Activated CD4-positive, CD25-positive, alpha-beta regulatory T cell (primary cell): ENCODE measurements at places on chromosomes 16 and 17.
A peak's percentile ranks its signal among the peaks of the same experiment; 100 is the strongest.

GRCh38 chr17:48528153-48528935, 2.5 kb downstream of the HOXB1 start:
- DNase-seq: no peak

- DNase-seq: no peak
Measured at GRCh38 chr17:17531156-17531555, 35.0 kb upstream of the RASD1 start.

DNA sequence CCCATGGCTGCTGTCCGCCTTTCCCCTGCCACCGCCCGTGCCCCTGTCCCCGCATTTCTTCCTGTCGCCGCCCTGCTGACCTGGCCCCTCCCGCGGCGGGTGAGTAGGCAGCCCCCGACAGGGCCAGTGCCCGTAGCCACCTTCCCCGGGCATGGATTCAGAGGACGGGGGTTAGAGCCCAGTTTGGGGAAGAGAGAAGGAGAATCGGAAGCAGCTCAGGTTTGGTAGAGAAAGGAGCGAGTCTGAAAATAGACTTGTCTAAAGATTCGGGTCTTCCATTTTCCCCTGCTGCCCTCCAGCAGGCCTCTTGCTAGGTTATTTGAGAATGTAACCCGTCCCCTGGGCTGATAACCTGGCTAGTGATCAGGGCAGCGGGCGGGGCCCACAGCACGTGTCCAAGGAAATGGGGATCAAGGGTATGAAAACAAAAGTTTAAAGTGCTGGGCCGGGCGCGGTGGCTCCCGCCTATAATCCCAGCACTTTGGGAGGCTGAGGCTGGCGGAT, 7.9 kb upstream of the CLDN9 start:
- no peak for DNase-seq

GRCh38 chr17:73974536-73974935, 228.9 kb upstream of the RPL38 start:
- DNase-seq: no peak

DNA sequence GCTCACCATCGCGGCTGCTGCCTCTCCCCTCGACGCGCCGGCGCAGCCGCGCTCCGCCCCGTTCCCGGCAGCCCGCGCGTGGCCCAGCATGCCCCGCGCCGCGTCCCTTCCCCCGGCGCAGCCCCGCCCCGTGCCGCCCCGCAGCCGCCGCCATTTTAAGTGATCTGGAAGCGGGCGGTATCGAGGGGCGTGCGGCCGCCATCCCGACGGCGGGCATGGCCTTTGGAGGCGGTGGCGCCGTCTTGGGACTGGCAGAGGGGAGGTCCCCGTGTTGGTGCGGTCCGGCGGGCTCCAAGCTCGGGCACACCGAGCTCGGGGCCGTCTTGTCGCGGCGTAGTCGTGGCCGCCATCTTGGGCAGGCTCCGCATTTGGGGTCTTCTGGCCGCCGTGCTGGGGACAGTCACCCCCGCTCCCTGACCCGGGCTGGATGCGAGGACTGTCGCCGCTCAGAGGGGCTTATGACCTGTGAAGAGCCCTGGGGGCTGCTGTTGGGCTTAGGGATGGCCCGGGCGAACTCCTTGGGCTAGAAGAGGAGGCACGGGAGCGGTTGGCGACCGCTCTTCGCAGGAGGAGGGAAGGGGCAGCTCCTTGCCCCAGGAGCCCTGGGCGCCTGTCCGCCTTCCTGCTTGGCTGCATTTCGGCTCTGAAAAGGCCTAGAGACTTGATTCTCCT, at the start of gene ELOB:
Gene ELOB, minus strand, starts transcription at position 50 of the 672 bp plus-strand sequence. Its CDS starts 41 bp downstream, at position 9.
- DNase-seq: peak; percentile 86

DNA sequence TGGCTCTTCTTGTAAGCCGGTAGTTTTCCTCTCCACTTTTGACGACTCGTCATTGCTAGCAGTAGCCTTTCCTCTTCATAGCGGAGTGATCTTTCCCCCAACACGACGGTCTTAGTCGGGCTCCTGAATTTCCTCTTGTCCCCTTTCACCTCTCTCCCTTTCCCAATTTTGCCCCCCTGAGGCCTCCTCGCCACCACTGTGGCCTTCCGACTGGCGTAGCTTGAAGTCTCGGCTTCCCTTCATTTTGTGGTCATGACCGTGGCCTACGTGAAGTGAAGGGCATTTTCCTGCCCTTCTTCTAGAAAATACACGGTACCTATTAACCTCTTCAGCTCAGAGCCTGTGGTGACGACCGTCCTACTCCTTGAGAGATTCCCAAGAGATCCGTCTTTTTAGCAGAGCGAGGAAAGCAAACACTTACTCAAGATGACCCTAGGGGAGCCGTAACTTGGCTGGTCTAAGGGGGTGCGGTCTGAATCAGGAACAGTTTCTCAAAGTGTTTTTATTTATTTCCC, 787 bp downstream of the PRKAR1A start:
- DNase-seq: no peak

GRCh38 chr16:85377388-85378144, 235.6 kb upstream of the GSE1 start:
- DNase-seq: no peak

- no peak for DNase-seq
Measured at GRCh38 chr17:81551458-81552243, 502 bp downstream of the FAAP100 start.

- DNase-seq: no peak
Measured at GRCh38 chr17:32120716-32121115, 21.6 kb upstream of the RHOT1 start.

DNA sequence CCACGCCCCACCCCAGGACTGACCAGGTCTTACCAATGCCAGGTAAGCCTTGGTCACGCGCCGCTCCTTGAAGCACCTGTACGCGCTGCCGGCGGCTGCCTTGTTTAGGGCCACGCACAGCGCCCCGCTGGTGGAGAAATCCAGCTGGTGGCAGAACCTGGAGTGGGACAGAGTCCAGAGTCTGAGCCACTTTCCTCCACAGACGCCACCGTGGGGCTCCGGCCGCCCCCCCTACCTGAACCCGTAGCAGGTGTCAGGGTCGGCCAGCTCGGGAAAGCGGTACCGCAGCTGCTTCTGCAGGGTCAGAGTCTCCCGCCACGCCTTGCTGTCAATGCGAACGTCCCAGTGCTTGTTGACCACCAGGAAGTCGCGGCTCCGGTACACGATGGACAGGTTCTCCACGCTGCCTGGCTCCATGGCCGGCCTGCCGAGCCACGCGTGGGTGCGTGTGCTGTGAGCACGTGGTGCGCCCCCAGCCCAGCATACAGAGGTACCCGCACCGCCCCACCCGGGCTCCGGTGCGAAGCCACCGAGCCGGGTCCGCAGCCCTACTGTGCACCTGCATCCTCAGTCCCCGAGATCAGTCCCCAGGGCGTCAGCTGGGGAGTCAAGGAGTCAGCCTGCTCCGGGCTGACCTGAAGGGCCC, 737 bp downstream of the RPUSD1 start:
- no peak for DNase-seq

DNA sequence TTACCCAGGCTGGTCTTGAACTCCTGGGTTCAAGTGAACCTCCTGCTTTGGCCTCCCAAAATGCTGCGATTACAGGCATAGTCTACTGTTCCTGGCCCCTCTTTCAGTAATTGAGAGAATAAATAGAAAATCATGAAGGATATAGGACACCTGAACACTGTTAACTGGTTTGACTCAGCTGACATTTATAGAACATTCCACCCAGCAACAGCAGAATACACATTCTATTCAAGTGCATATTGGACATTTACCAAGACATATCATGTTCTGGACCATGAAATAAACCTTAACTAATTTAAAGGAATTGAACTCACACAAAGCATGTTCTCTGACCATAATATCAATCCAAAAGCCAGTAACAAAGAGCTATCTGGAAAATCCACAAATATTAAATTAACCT, 19.8 kb upstream of the BAIAP2 start:
- no peak for DNase-seq
